Fibroblast of lung (primary cell): ENCODE measurements at places on chromosomes 6 and 20. TPM values are rescaled to one million over a fixed set of nuclear protein-coding genes. Genes with fewer than 3 reads are reported as not detected.

DNA sequence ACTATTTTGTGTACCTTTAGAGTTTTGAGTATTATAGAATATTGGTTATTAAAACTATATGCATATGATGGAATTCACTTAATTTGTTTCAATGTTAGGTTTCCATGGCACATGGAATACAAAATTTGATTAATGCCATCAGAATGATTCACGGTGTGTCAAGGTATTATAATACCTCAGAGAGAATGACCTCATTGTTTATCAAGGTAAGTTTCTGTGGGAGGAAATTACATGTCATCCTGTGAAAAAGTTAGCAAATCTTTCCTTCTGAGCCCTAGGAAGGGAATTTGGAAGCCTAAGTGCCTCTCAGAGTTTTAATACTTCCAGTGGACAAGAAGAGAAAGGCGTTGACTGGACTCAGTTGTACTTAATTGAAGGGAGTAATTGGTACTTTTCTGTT is 40.8 kb downstream of the DNAH8 start:
- no peaks in the 10 kb centered on the region for H3K4me1 ChIP-seq
- H3K27ac ChIP-seq = no peak overlapping the region
- H3K36me3 ChIP-seq = no peaks in the 10 kb centered on the region

GRCh38 chr6:40669343-40669742 is 82.2 kb upstream of the LRFN2 start:
- no peak for DNase-seq
- H3K36me3 ChIP-seq = no peaks in the 10 kb centered on the region
- no peak overlapping the region for H3K4me3 ChIP-seq
- no peak overlapping the region for H3K27ac ChIP-seq
- no peaks in the 10 kb centered on the region for H3K27me3 ChIP-seq
- H3K4me1 ChIP-seq = no peaks in the 10 kb centered on the region

GRCh38 chr6:11475016-11475415 is 62.5 kb upstream of the TMEM170B start:
- no peak overlapping the region for H3K4me3 ChIP-seq
- no peaks in the 10 kb centered on the region for H3K4me1 ChIP-seq
- H3K36me3 ChIP-seq = no peaks in the 10 kb centered on the region
- DNase-seq = no peak
- no peak overlapping the region for H3K27ac ChIP-seq

GRCh38 chr20:3783068-3783489 is 1.8 kb upstream of the SPEF1 start:
- no peak overlapping the region for H3K4me3 ChIP-seq
- H3K36me3 ChIP-seq = peaks cover 5% of the 10 kb centered on the region
- H3K27ac ChIP-seq = no peak overlapping the region
- H3K4me1 ChIP-seq = peaks cover 22% of the 10 kb centered on the region
- no peaks in the 10 kb centered on the region for H3K27me3 ChIP-seq

Gene SLC52A3
- not detected in 2 replicates for total RNA-seq

Gene NRN1
- under 0.01 TPM in 1 of 2 replicates, not detected in the other for total RNA-seq

Gene OR14J1
- not detected in 2 replicates for total RNA-seq
